Right atrium auricular region (tissue), 2 donors: ENCODE measurements at places on chromosomes 13 and 19. TPM values are rescaled to one million over a fixed set of nuclear protein-coding genes. Genes with fewer than 3 reads are reported as not detected.

GRCh38 chr19:17926044-17926443 is 6.8 kb upstream of the CCDC124 start:
- no peak for DNase-seq
- no peak overlapping the region for H3K27ac ChIP-seq
- H3K27me3 ChIP-seq: no peaks in the 10 kb centered on the region
- H3K4me3 ChIP-seq: no peak overlapping the region

GRCh38 chr19:17539238-17540117 is 16.0 kb upstream of the COLGALT1 start:
- DNase-seq: peak; percentile 94
- no peaks in the 10 kb centered on the region for H3K36me3 ChIP-seq
- no peaks in the 10 kb centered on the region for H3K4me1 ChIP-seq
- H3K27me3 ChIP-seq: no peaks in the 10 kb centered on the region
- no peak overlapping the region for H3K27ac ChIP-seq
- peak overlapping the region; percentile 40 for H3K4me3 ChIP-seq

GRCh38 chr13:108033800-108034707 is 181.3 kb downstream of the LIG4 start:
- no peak overlapping the region for H3K4me3 ChIP-seq
- no peak for DNase-seq
- no peaks in the 10 kb centered on the region for H3K27me3 ChIP-seq
- no peaks in the 10 kb centered on the region for H3K36me3 ChIP-seq

DNA sequence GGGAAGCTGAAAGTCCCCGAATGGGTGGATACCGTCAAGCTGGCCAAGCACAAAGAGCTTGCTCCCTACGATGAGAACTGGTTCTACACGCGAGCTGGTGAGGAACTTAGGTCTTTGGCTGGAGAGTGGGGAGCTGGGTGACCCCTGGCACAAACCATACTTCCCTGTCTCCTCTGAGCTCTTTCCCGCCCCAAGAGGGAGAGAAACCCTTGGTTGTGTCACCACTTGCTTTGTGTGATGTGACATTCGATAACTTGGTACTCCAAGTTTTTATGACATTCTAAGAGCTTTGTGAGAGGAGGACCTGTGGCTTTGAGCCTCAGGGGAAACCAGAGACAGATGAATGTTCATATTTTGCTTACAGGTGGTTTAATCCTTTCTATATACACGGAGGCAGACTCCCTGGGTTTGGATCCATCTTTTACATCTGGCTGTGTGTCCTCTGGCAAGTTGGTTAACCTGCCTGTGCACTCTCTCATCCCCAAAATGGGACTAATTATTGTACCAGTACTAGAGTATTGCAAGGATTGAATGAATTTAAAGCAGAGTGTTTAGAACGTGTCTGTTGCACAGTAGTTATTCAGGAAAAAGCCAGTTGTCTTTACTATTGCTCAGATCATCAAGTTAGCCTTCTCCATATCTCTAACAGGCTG is 1.2 kb downstream of the RPS19 start:
- no peak overlapping the region for H3K27ac ChIP-seq
- no peaks in the 10 kb centered on the region for H3K27me3 ChIP-seq
- H3K4me1 ChIP-seq: no peaks in the 10 kb centered on the region
- H3K4me3 ChIP-seq: peak overlapping the region; percentile 83
- peaks cover 50% of the 10 kb centered on the region for H3K36me3 ChIP-seq
- no peak for DNase-seq

Gene IL12RB1
- total RNA-seq: 0.22 TPM

- H3K4me1 ChIP-seq: no peaks in the 10 kb centered on the region
- H3K4me3 ChIP-seq: no peak overlapping the region
- DNase-seq: no peak
- H3K27ac ChIP-seq: no peak overlapping the region
- no peaks in the 10 kb centered on the region for H3K27me3 ChIP-seq
Measured at GRCh38 chr19:30906871-30907270, 442.4 kb downstream of the TSHZ3 start.

Gene THOP1
- total RNA-seq: 33.9 TPM

GRCh38 chr19:18118420-18119012 is 20.9 kb downstream of the MAST3 start:
- peak overlapping the region; percentile 82 for H3K4me3 ChIP-seq
- no peaks in the 10 kb centered on the region for H3K4me1 ChIP-seq
- no peaks in the 10 kb centered on the region for H3K27me3 ChIP-seq
- no peak for DNase-seq

- no peak overlapping the region for H3K4me3 ChIP-seq
- no peaks in the 10 kb centered on the region for H3K27me3 ChIP-seq
- DNase-seq: no peak
- H3K36me3 ChIP-seq: peaks cover 50% of the 10 kb centered on the region
- H3K4me1 ChIP-seq: no peaks in the 10 kb centered on the region
Measured at GRCh38 chr19:49200238-49200862, 42.8 kb downstream of the TRPM4 start.

Gene PNMA8B
- 1.0 TPM for total RNA-seq

Gene ERFL
- total RNA-seq: not detected

Gene CD33
- total RNA-seq: 4.2 TPM

Gene SLC15A1
- not detected for total RNA-seq

DNA sequence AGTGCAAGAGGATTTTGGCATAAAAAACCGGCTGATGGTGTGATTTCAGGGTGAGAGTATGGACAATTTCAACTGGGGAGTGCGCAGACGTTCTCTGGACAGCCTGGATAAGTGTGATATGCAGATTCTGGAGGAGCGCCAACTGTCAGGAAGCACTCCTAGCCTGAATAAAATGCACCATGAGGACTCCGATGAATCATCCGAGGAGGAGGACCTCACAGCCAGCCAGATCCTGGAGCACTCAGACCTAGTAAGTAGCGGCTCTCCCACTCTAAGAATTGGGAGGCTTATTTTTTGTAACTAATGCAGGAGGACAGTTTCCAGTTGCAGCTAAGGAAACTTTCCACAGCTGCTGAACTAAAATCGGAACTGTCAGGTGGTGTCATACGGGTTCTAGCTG is 53.6 kb downstream of the ZAR1L start:
- no peak overlapping the region for H3K4me3 ChIP-seq
- H3K4me1 ChIP-seq: no peaks in the 10 kb centered on the region
- peaks cover 11% of the 10 kb centered on the region for H3K36me3 ChIP-seq
- peak; percentile 90 for DNase-seq
- peak overlapping the region; percentile 72 for H3K27ac ChIP-seq
- no peaks in the 10 kb centered on the region for H3K27me3 ChIP-seq

Gene PSG7
- not detected for total RNA-seq

DNA sequence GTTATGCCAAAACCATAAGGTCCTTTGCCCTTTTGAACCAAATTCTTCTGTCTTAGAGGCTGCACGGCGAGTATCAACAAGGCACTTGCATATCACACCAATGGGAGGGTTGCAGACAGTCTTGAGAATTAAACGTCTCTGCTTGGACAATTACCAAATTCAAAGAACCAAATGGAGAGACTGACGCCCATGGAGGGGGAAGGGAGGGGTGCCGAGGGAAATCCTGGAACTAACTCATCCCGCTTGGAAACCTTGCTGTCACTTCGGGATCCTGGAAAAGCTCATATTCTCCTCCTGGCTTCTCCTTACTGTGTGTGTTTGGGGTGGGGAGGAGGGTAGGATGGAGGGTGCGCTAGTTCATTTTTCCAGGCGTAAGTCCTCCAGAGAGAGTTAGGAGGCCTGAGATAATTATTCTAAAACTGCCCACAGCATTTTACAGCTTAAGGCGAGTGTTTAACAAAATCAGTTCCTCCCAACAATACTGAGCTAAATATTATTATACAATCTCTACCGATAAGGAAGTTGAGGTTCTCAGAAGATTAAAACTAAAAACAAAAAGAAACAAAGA is 425.1 kb downstream of the TSHZ3 start:
- H3K4me1 ChIP-seq: no peaks in the 10 kb centered on the region
- H3K4me3 ChIP-seq: no peak overlapping the region
- H3K27me3 ChIP-seq: no peaks in the 10 kb centered on the region
- no peak for DNase-seq
- H3K36me3 ChIP-seq: no peaks in the 10 kb centered on the region

Gene SHISA2
- not detected for total RNA-seq

DNA sequence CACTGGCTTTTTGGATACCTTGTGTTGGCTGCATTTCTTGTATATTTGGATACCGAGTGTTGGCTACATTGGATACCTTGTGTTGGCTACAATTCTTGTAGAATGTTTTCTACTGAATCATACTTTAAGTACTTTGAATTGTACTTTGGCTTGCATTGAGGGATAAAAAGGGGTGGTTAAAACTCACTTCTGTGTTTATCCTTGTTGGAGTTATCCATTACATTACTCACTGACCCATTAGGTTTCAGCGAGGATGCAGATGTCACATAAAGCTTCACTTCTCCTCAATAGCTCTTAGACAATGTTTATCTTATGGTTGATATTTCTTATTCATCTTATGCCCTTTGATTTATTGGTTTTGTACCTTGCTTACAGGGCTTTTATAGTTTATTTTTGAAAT is 43.1 kb downstream of the PDS5B start:
- H3K27me3 ChIP-seq: no peaks in the 10 kb centered on the region
- DNase-seq: no peak
- H3K27ac ChIP-seq: no peak overlapping the region

Gene ANGPTL4
- 69.1 TPM for total RNA-seq

DNA sequence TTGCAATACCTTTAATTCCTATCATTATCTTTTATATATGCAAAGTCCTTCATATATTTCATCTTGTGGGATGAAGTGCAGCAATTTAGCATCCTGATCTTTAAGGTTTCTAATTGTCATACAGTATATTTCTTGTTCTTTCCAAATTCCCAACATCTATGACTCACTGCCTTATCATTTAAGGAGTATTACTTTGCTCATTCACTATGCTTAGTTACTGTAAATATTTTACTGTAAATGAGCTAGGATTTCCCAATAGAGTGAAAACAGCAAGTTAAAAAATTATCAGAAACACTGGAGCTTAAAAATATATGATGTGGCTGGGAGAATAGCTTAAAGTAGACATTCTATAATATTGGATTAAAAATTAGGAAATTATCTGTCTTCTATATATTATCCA is 69.9 kb downstream of the SLITRK6 start:
- no peaks in the 10 kb centered on the region for H3K27me3 ChIP-seq
- H3K4me1 ChIP-seq: no peaks in the 10 kb centered on the region
- no peak for DNase-seq
- no peaks in the 10 kb centered on the region for H3K36me3 ChIP-seq
- H3K4me3 ChIP-seq: no peak overlapping the region
- no peak overlapping the region for H3K27ac ChIP-seq

Gene ZNF490
- total RNA-seq: 4.5 TPM

DNA sequence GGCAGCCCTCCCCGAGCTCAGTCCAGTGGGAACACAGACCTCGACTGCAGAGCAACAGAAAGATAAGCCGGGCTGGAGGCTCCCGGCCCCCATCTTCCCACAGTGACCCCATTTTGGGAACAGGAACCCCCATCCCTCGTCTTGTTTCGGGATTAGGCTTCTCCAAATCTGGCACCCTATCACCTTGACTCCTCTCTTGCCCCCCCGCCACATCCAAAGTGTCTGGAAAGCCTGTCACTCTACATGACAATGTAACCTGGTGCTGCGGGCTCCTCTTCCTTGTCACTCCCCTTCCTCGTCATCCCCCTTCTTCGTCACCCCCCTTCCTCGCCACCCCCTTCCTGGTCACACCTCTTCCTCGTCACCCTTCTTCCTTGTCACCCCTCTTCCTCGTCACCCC is 10.1 kb downstream of the PAK4 start:
- DNase-seq: no peak
- H3K27me3 ChIP-seq: no peaks in the 10 kb centered on the region
- H3K36me3 ChIP-seq: no peaks in the 10 kb centered on the region
- H3K4me1 ChIP-seq: peaks cover 66% of the 10 kb centered on the region
- no peak overlapping the region for H3K4me3 ChIP-seq
- no peak overlapping the region for H3K27ac ChIP-seq

DNA sequence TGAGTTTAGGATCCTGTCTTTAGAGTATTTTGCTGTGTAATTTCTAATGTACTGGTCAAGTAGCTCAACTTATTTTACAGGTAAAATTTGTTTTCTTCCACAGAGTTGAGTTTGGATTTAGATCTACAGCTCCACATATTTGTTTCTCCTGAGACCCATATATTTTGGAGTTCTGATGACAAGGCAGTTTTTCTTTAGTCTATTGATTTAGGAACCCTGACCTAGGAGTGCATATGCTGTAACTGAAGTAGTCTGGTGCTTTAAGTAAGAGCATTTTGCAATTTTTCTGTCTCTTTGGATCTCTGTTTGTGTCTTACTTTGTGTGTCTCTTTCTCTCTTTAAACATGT is 19.5 kb upstream of the SPRY2 start:
- no peak overlapping the region for H3K4me3 ChIP-seq
- H3K27me3 ChIP-seq: no peaks in the 10 kb centered on the region
- no peaks in the 10 kb centered on the region for H3K36me3 ChIP-seq
- H3K27ac ChIP-seq: peak overlapping the region; percentile 36
- H3K4me1 ChIP-seq: no peaks in the 10 kb centered on the region

- peaks cover 16% of the 10 kb centered on the region for H3K4me1 ChIP-seq
- DNase-seq: no peak
- H3K27ac ChIP-seq: no peak overlapping the region
- H3K27me3 ChIP-seq: no peaks in the 10 kb centered on the region
- no peaks in the 10 kb centered on the region for H3K36me3 ChIP-seq
Measured at GRCh38 chr19:15781661-15782060, 5.8 kb upstream of the OR10H5 start.

DNA sequence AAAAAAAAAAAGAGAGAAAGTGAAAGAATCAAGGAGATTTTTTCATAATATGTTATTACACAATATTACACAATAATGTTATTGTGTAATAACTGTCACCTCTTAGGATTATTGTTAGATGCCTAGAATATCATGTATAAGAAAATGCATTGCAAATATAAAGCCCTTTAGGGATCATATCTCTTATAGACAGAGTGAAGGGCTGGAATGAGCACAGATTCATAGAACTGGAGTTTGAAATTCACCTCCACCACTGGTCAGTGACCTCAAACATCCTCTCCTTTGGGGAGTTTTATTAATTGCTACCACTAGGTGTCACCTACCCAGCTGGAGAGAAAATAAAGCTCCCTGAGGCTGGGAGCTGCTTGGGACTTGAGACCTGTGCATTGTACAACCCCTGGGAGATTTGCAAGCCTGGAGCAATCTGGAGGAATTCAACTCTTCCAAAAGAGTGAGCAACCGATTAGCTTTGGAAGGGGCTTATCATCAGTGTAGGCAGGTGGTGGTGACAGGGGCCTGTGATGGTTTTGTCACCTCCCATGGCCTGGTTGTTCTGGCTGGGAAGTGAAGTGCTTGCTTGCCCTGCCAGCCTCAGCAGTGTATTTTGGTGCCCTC is 30.3 kb upstream of the FRY start:
- DNase-seq: no peak
- H3K4me1 ChIP-seq: peaks cover 20% of the 10 kb centered on the region
- no peaks in the 10 kb centered on the region for H3K36me3 ChIP-seq
- H3K27ac ChIP-seq: peak overlapping the region; percentile 41
- no peak overlapping the region for H3K4me3 ChIP-seq

Gene MYO16
- total RNA-seq: 1.1 TPM

Gene CD209
- 0.59 TPM for total RNA-seq
